SK-N-DZ (cell line): ENCODE measurements at places on chromosomes 2 and 18.

- no peak for DNase-seq
Observed at GRCh38 chr2:233023007-233023760, 9.3 kb upstream of the NEU2 start.

- no peak for DNase-seq
Observed at GRCh38 chr2:88053934-88054781, 1.4 kb downstream of the KRCC1 start.

GRCh38 chr2:8416001-8416571 is 265.8 kb upstream of the ID2 start:
- DNase-seq: no peak

DNA sequence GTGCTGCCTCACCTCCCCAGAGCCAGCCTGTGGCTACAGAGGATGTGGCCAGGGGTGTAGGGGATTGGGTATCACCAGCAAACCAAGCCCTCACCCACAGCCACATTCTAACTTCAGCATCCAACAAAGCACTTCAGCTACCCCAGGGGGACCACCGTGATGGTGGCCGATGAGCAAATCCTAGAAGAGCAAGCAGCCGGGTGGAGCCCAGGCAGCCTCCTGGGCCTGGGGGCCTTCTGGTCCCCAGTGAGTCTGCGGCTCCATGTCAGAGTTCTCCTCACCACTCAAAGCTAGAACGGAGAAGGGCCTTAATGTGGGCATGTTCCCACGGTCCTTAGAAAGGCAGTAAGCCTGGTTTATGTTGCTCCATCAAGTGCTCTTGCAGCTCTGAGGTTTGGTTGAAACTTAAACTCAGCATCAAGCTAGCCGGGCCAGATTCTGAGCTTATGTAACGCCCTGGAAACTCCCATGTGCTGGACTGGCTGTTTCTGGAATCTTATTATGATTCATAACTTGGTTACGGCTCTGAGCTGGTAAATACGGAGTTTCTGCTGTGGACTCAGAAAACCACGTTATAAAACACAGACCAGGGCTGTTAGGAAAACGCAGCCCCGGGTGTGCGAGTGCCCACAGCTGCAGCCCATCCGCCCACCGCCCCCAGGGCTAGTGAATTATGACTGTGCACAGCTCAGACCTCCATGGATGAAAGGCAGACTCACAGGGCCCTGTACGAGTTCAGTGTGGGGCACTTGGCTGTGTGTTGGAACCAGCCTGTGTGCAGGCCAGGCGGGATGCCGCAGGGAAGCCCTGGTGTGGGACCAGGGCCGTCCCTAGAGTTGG is 99.8 kb downstream of the SEPTIN10 start:
- no peak for DNase-seq

GRCh38 chr2:108345951-108346350 is 31.8 kb upstream of the SULT1C4 start:
- DNase-seq: no peak
